ENCODE measurements at places on chromosomes 1 and 21. TPM values are rescaled to one million over a fixed set of nuclear protein-coding genes. Genes with fewer than 3 reads are reported as not detected.

Gene ARTN
- 3.0 TPM for total RNA-seq

Gene ASPM
- total RNA-seq: 53.4 TPM

Gene ACBD3
- 23.4 TPM for total RNA-seq

Gene LCE1E
- not detected for total RNA-seq

Gene XPR1
- 17.8 TPM for total RNA-seq

Gene HSD3B2
- total RNA-seq: not detected

Gene MYOG
- not detected for total RNA-seq

Gene AIRE
- not detected for total RNA-seq

Gene PRKACB
- total RNA-seq: 42.4 TPM

GRCh38 chr1:40921522-40921921 is 58.0 kb upstream of the CTPS1 start:
- DNase-seq: no peak

GRCh38 chr21:34617753-34618339 is 2.9 kb upstream of the RCAN1 start:
- no peak for DNase-seq

DNA sequence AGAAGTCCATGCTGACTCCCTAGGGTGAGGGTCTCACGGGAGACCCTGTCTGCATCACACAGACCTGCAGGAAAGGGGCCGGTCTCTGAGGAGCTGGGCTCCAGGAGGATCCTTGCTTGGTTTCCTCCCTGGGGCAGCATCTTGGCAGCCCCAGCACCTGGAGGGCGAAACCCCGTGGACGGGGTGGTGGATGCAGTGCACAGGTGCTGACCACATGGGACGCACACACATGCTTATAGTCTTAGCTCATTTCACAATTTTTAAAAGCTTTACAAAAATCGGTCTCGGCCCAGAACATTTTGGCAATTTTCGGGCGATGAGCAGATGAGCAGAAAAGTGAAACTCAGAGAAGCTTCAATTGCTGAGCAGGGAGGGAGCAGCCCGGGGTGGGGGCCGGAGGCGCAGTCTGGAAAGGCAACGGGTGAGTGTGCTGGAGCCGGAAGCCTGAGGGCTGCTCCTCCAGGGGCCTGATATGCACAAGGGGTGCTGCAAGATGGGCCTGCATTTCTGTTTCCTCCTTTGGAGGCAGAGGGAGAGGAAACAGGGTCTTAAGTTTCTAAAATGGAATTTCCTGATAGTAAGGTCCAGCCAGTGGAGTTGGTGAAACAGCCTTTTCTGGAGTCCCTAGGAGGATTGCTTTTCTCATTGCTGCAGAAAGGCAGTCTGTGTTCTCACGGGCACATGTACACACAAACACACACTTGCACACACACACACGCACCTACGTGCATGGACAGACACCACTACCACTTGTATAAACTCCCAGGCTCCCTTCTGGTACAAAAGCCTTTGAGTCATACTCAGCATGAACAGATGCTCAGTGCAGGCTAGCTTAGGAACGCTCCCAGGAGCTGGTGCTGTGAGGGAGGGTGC is 60.6 kb downstream of the SCCPDH start:
- no peak for DNase-seq

DNA sequence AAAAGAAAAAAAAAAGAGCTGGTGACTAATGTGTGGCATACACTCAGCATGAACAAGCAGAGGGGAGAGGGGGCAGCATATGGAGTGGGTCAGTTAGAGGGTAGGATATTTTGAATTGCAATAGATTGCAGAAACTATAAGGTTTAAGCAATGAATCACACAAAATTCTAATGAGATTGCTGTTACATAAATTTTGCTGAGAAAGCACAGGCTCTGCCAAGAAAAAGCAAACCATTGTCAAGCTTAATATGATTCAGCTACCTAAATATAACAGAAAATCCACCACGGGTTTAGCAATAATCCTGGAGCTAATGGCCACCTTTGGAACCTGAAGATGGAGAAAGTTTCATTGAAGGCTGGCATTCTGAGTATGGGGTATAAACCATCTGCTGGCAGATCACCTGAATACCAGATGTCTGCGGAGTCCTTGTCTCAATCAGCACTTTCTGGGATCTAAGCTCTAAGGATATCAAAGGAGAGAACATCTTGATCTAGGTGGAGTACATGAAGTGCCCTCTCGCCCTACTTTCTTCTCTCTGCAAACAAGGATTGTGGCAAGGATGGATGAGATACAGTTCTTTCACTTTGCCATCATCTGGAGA is 30.3 kb upstream of the ANGPTL7 start:
- DNase-seq: no peak

DNA sequence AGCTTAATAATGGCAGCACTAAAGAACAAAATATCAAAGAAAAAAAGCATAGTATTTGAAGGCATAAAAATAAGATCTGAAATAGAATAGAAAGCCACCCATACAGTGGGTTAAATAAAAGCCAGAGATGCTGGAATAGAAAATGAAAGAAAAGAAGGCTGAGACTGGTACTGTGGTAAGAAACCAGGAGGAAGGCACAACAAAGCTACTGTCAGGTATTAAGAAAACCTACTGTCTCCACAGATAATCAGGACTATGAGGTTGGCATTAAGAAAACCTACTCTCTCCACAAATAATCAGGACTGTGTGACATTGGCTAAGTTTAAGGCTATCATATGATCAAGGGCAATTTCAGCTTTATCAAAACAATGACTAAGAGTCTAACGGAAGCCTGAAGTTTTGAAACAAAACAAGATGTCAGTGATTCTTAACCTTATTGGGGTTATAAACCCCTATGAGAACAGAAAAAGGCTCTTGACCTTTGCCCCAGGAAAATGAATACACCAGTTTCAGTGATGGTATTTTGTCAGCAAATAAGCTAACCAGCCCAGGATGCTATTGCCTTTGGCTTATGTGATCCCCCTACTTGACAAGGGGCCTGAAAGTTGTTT is 24.4 kb downstream of the MCOLN2 start:
- DNase-seq: no peak

DNA sequence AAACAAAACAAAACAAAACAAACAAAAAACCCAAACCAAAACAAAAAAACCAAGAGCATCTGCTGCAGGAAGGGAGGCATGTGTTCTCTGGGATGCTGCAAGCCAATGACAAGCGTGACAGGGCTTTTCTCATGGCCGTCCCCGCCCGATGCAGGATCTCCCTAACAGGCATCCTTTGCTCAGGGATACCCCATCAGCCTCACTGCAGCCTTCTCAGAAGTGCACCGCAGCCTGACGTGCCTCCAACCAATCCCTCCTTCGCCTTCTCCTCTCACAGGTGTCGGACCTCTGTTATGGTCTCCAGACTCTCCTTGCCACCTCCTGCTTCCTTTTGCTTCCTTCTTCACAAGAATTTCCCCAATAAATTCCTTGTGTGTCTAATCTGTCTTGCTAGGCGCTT is 147.2 kb downstream of the PCP4 start:
- DNase-seq: no peak

DNA sequence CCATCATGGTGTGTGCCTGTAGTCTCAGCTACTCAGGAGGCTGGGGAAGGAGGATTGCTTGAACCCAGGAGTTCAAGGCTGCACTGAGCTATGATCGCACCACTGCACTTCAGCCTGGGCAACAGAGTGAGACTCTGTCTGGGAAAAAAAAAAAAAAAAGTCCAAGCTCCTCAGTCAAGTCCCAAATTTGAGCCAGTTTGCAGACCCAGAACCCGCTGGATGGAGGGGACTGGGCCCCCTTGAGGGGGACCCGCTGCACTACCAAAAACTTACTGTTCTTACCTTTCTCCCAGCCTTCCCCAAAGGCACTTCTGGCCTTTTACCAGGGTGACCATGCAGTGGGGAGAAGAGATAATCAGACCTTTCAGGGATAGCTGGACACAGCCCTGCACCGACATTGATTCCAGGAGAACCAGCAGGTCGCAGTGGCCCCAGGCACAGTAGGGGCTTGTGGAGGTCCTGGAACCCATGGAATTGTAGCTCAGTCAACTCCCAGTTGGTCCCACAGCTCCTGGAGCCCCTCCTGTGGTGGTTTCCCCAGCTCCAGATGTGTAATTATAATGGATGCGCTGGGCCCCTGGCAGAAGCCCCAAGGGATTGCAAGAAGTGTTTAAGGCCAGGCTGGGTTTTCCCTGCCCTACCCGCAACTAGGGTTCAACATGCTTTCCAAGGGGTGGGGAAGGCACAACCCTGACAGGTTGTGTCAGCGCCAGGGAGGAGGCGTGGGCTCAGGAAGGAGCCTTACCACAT is 4.1 kb upstream of the WNT9A start:
- no peak for DNase-seq

DNA sequence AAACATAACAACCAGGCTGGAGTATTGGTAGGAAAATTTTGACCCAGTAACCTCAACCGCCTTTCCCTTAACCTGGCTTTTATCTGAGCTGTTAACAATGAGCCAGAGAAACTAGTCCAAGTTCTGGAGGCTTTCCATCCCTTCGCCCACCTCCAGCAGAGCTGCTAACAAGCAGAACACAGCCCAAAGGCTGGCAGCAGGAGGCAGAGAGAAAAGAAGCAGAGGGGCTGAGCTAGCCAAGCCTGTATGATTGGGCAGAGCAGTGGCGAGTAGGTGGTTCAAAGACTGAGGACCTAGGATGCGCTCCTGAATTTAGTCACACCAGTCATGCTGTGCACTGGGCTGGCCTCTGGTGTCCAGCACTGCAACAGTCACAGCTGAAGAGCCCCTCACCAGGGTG is 123.0 kb downstream of the TNR start:
- DNase-seq: no peak

DNA sequence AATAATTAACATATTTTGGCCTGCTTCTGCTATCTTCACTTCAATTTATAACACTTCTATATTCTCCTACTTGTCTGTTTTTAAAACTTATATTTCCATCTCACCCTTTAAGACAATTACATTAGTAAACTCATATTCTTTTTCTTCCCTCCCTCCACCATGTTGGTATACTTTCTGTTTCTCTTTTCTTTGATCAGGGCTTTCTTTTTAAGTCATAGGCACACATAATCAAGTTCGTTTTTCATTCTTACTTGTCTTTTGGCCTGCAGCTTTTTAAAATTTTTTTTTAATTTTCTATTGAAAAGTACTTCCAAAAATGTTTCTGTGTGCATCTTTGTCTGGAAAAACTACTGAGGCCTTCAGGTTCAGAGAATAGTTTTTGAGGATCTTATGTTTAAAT is 2.3 kb downstream of the PYHIN1 start:
- DNase-seq: no peak

GRCh38 chr21:27715131-27715530 is 748.2 kb upstream of the ADAMTS5 start:
- DNase-seq: no peak

DNA sequence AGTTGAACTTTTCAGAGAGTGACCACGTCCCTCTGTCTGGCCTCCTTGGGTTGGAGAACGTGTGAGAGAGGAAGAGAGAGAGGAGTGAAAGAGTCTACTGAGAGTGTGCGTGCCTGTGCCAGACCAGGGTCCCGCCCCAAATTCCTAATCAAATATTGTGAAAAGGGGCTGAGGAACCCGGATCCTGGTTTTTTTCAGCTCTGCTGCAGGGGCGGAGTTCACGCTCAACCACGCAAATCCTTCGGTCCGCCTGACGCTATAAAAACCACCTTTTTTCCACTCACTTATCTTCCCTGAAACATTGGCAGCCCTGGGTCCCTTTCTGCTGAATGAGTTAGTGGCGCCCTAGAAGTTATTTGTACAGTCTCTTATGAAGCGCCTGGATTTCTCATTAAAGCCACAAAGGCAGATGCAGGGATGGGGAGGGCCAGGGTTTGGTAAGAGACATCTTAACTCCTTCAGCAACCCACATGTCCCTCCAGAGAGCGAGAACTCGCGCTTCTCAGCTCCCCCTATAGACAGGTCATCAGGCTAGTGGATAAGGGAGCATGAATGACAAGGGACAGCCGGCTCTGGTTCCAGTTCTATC is at the start of gene FMOD:
Gene FMOD (minus strand): TSS at position 86 of the 589 bp plus-strand sequence. CDS start 2,852 bp downstream, outside the sequence.
- DNase-seq: no peak

- no peak for DNase-seq
These were observed 6.3 kb upstream of the PHTF1 start for GRCh38 chr1:113765306-113766230.

GRCh38 chr1:186848509-186849130 is 19.9 kb downstream of the PLA2G4A start:
- DNase-seq: no peak

DNA sequence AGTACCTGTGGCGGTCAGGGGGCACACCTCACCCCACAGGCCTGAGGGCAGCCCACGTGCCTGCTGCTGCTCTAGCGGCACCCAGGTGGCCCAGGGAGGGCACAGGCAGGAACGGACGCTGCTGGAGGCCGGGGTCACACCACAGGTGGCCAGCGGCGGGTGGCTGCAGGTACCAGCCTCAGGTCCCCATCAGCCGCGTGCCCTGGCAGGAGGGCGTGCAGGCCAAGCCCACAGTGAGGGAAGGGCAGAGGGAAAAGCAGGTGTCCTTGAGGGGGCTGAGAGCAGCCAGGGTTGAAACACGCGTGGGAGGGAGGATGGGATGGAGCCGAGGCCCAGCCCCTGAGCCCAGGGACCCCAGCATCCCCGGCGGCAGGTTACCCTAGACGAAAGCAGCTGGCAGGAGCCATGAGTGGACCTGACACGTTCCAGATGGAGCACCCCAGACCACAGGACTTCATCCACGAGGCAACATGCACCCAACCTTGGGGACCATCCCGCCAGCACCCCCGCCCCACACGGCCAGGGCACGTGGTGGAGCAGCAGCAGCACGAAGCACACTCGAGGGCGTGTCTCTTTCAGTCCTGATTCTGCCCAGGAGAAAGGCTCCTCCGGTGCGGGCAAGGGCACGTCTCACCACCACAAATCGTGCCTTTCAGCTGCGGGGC is 3.7 kb downstream of the SLC19A1 start:
- DNase-seq: no peak

DNA sequence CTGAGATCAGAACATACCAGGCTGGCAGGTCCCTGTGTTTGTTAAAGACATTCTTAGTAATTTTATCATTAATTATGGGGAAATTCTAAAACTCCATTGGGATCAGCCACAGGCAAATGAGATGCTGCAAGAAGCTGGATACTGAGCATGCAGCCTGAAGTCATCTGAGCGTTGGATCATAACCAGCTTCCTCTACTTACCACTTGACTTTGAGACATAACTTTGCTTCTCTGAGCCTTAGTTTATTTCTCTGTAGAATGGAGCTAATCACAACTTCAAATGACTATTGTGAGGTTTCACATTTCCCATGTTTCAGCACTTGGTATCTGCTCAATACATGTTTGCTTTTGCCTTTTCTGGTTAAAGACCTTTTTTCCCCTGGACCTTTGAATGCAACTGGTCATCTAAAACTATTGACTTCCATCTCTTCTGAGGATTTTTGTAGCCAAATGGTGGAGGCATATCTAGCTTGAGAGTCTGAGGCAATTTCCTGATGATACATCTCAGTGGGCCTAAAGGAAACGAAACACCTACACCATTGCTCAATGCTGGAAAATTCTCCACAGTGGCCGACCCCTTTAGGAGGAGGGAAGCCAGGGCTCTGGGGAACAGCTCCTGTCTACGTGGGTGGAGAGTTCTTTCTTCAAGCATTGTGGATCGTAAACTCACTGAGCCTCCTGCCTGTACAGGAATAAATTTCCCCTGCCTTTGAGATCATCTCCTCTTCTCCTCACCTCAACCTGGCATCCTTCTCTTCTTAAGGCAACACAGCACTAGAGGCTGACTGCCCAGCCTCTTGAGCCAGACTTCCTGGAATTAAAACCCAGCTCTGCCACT is 109.1 kb upstream of the HOOK1 start:
- DNase-seq: no peak

GRCh38 chr1:89270423-89270822 is 2.2 kb downstream of the GBP5 start:
- DNase-seq: no peak

- DNase-seq: no peak
These were observed 625.0 kb upstream of the RGS18 start for GRCh38 chr1:191533254-191533653.
